ENCODE measurements at places on chromosomes 12 and 14.

- DNase-seq, result no peak
Measured at GRCh38 chr12:14741153-14741552, 44.8 kb upstream of the GUCY2C start.

GRCh38 chr14:31950331-31950730, 126.8 kb upstream of the ARHGAP5 start:
- no peak for DNase-seq

DNA sequence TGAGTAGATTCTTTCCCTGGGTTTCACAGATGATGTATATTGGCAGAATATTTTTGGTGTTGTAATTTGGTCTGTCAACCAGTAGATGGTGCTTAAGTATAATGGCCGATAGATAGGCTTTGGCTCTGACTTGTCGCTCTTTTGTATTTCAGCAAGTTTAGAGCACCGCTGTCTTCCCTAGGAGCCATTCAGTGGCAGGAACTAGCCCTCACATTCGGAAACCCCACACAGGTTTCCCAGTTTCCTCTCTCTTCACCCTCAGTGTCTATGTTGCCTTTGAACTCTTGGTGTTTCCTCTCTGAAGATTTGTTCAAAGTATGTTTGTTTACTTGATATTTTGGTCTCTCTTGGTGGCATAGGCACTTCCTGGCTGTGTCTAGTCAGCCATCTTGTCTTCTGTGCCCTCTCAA, 102.2 kb downstream of the GPHN start:
- peak; percentile 28 for DNase-seq

- no peak for DNase-seq
Measured at GRCh38 chr12:131494741-131495524, 216.0 kb upstream of the SFSWAP start.

DNA sequence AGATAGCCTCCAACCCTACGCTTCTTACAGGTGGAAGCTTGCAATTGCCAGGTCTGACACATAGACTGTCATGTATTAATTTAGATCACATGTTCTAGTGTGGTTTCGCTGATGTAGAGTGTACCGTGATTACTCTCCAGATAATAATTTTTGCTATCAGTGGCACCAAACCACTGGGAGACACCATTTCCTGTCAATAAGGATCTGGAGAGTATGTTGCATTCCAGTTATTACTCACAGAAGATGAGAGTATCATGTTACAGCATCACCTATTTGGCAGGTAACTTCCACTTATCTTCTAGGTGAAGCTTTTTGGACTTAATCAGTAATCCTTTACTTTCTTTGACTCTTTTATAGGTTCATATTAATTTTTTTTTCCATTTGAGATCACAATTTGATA, 147.2 kb downstream of the HELB start:
- DNase-seq, result no peak

GRCh38 chr14:105089746-105090492, 24.7 kb upstream of the GPR132 start:
- DNase-seq, result no peak

DNA sequence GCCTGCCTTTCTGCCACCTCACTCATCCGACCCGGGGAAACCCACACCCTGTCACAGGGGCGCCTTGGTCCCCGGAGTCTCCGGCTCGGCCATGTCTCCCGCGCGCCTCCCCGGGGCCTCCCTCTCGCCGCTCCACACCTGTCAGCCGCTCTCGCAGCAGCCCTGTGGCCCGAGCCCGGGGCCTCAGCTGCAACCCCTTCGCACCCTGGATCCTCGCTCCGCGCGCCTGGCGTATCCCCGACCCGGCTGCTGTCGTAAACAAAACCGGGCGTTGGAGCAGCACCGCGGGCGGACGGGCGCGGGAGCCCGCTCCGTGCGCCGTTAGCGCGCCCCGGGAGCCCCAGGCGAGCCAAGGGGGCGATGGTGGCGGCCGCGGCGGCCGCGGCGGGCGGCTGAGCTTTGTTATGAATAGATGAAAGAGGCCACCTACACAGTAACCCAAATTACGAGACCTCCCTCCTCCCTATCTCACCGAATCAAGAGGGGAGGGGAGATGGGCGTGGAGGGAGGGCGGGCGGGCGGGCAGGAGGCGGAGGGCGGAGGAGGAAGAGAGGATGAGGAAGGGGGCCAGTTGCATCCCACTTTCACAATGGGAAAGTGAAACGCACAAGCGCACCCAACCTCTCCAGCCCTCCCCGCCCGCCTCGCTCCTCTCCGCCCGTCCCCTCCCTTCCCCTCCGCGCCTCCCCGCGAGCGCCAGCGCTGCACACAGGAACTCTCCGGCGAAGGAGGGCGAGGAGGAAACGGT, at the start of gene PLXNC1:
Gene PLXNC1, plus strand, starts transcription at position 587 of the 748 bp plus-strand sequence. CDS start 395 bp downstream, outside the sequence.
- peak; percentile 84 for DNase-seq

GRCh38 chr14:103108749-103109207, 14.3 kb downstream of the EXOC3L4 start:
- no peak for DNase-seq
